NCI-H345 (cell line): ENCODE measurements at places on chromosomes 4 and X.

GRCh38 chr4:71377561-71377960 is 38.7 kb downstream of the SLC4A4 start:
- DNase-seq, result no peak

DNA sequence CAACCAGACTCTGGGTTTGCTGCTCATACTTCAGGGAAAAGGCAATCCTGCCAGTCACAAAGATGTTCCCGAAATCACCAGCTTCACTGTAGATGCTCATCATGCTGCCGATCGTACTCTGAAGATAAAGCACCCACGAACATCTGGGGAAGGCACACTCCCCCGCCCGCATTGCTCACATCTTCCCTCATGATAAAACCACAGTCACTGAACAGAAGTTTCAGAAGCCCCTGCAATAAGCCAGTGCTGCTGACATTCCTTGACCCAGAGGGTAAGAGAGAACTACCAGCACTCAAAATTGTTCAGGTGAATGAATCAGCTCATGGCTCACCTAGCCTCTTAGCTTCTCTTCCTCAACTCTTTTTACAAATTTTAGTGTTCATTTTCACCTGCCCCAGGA is 43.1 kb downstream of the SRPX2 start:
- DNase-seq, result no peak

DNA sequence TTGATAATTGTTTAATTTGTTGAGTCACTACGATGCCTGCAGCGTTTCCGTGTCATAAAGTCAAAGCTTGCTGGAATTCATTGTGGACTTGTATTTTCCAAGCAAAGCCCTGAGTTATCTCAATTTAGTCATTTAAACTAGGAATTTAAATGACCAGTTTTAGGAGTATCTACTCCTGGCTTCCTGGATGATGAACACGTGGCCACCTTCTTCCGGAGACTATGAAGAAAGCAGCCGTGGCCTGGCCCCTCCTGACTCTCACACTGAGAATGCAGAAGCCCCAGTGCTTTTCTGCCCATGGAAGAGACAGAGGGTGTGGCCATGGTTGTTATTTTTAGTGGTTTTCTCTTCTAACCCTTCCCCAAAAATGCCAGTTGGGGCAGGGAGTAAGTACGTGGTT is 250.7 kb upstream of the GATB start:
- no peak for DNase-seq

DNA sequence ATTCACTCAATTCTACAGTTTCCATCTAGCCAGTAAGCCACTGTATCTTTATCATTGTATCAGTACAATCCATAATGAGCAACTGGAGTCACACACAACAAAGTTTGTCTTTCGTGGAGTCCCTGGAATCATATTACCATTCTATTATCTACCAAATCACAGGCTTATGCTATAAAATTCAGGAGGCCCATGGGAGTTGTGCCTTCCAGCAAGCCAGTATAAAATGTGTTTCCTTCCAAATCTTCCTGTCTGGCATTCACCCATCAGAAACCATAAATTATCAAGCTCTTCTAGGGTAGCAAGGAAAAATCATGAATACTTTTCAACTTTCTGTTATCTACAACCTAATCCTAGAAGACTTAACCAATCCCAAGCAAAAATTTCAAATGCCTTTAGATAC is 1383.3 kb upstream of the PCDH7 start:
- no peak for DNase-seq

DNA sequence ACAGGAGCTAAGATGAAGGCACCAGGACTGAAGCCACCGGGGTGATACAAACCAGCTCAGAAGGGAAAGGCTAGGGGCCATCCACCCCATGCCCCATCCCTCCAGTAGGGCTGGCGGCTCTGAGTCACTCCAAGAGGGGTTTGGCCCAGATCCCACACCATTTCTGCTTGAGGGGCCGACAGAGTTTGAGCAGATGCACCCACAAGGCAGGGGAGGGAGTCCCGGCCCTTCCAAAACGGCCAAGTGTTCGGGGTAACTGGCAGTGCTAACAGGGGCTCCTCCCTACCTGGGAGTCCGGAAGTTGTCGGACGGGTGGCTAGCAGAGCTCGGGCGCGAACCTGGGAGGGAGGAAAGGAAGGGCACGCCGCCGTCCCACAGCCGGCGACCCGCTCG is 412 bp downstream of the SLC10A3 start:
- no peak for DNase-seq

DNA sequence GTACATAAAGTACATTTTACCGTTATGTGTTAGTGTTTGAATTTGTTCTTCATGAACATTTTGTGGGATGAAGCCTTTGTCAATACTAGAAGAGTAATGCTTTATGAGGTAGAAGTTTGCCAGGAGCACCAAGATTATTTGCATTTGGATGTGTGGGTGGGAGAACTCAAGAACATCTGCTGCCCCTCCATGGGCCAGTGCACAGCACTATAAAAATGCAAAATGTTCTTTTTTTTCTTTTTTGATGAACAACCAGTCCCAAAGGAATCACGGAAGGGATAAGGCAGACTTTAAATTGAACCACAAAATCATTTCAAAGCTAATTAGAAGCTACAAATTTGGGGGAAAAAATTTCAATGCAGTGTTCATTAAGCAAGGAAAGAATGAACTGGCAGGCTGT is 300.3 kb upstream of the NWD2 start:
- no peak for DNase-seq

GRCh38 chr4:1464581-1465171 is 58.4 kb upstream of the NKX1-1 start:
- no peak for DNase-seq

DNA sequence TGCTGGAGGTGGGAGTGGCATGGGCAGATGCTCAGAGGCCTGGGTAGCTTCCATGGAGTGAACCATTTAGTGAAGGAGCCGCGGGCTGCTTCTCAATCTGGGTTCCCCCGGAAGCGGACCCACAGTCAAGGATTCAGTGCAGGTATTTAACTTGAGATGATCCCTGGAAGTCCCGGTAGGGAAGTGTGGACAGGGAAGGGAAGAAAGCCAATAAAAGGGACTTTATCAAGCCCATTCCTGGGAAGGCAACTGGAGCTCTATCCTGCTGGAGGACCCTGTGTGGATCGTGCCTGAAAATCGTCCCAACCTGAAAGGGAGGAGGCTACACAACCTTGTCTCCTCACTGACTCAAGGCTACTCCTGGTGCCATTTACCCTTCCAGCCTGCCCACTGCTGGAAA is 76.9 kb downstream of the DHX15 start:
- no peak for DNase-seq

GRCh38 chrX:78708816-78709215 is 38.7 kb upstream of the LPAR4 start:
- no peak for DNase-seq

GRCh38 chr4:173167758-173168395 is 734 bp upstream of the GALNT7 start:
- peak; percentile 29 for DNase-seq

GRCh38 chr4:147597561-147597960 is 19.6 kb upstream of the TMEM184C start:
- DNase-seq, result no peak

- no peak for DNase-seq
These were observed 124.1 kb downstream of the SNCA start for GRCh38 chr4:89712827-89713226.

DNA sequence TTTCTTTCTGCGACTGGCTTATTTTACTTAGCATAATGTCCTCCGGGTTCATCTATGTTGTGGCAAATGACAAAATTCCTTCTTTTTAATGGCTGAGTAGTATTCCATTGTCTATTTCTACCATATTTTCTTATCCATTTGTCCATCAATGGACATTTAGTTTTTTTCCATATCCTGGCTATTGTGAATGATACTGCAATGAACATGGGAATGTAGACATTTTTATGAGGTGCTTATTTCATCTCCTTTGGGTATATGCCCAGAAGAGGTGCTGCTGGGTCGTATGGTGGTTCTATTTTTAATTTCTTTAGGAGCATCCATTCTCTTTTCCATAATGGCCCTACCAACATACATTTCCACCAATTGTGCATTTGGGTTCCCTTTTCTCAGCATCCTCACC is 76.5 kb upstream of the HPGD start:
- DNase-seq, result no peak

DNA sequence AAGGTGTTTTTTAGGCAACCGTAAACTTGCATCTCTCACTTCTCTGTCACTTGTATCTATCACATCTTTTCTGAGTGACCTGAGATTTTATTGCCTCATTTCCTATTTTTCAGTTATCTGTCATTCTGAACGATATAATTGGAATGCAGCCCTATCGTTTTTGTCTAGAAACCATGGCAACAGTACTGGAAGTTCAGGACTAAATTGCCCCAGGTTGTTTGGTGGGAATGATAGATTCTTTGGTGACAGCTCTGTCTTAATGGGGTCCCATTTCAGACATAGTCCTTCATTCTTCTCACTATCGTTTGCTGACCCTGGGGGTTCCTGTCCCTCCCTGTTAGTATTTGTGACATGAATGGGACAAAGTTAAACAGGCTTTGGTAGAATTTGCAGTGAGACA is 267.7 kb upstream of the GALNT7 start:
- DNase-seq, result no peak

- DNase-seq, result no peak
These were observed at the start of gene ASMTL for GRCh38 chrX:1452516-1453394. ASMTL (minus strand) TSS chrX:1452909; CDS start chrX:1452840, 69 bp downstream.

DNA sequence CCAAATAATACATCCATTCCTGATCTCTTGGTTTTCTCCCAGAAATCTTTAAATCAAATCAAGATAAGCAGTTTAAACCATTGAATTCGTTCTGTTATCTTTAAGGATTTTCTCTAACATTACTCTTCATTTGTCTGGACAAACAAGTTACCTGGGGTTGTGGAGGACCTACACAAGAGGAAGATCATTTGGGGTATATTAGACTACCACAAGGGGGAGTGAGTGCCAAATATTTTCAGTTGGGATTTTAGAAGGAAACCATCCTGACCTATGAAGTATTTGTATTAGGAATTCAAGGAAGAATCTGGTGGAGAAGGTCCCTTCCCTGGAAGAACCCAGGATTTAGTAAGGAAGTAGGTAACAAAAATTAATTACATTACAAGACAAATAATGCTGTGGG is 12.0 kb upstream of the DCHS2 start:
- DNase-seq, result no peak

GRCh38 chr4:675036-675882 is 917 bp downstream of the MYL5 start:
- no peak for DNase-seq

- no peak for DNase-seq
These were observed 68.5 kb downstream of the AFF1 start for GRCh38 chr4:87003266-87003665.

- no peak for DNase-seq
These were observed 162.6 kb downstream of the INPP4B start for GRCh38 chr4:142683503-142683902.

DNA sequence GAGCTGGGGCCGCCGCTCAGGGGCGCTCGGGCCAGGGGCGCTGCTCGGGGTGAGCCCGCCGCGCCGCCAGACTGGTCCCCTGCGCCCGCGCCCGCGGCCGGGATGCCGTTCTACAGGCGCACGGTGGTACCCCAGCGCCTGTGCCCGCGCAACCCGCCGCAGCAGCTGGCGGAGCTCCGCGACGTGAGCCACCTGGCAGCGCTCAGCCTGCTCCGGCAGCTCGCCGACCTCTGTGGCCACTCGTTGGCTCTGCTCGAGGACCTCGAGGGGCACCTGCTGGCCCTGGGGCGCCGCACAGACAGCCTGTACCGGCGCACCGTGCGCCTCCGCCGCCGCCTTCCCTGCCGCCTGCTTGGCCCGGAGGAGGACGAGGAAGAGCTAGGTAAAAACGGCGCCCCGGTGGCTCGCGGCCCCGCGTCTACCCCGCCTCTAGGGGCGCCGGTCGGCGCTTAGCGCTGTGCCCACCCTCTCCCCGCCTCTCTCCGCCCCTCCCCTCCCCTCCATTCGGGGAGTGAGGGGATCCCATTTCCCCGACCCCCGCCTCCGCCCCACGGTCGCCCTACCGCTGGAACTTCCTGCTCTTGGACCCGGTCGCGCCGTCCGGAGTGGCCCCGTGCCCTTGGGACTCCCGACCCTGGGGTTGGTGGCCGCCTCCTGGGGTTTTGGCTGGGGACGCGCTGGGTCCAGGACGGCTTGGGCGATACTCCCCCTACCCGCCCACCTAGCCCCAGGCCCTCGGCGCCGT is 513 bp downstream of the NHSL2 start:
- no peak for DNase-seq

GRCh38 chrX:151019856-151020255 is 36.7 kb downstream of the HMGB3 start:
- DNase-seq, result no peak
